ENCODE measurements at places on chromosomes 6 and 20.

GRCh38 chr20:19921284-19921793 is 95.8 kb upstream of the NAA20 start:
- DNase-seq = no peak

DNA sequence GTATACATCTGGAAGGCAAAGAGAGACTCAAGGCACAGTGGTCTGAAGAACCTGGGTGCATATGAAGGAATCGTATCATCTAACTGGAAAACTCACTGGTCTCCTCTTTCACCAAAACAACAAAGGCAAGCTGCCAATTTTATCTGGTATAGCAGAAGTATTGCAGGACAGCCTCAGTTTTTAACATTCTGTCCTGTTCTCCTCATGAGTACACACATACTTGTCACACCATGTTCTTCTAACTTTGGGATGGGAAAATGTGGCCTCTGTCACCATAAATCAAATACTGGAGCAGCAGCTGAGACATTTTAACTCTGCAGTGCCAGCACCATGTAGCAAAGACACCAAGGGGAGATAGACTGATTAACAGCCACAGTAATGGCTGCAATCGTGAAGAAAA is 199.1 kb upstream of the CNR1 start:
- DNase-seq = no peak

DNA sequence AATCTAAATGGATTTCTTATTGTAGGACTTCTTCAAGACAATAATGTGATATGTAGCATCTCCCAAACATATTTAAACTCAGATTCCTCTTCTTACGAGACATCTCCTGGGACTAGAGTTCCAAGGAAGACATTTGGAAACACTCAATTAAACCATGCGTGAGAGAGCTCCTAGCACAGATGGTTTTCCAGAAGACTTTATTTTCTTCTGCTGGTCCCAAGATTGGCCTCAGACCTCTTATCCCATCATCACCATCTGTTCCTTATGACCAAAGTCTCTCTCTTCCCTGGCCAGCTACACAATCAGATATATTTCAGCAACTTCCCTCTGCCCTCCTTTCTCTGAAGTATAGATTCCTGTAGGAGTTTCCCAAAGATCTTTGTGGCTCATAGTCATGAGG is 93.2 kb upstream of the JARID2 start:
- DNase-seq = no peak

- peak; percentile 7 for DNase-seq
These were observed 57.3 kb downstream of the AHI1 start for GRCh38 chr6:135440087-135440792.

DNA sequence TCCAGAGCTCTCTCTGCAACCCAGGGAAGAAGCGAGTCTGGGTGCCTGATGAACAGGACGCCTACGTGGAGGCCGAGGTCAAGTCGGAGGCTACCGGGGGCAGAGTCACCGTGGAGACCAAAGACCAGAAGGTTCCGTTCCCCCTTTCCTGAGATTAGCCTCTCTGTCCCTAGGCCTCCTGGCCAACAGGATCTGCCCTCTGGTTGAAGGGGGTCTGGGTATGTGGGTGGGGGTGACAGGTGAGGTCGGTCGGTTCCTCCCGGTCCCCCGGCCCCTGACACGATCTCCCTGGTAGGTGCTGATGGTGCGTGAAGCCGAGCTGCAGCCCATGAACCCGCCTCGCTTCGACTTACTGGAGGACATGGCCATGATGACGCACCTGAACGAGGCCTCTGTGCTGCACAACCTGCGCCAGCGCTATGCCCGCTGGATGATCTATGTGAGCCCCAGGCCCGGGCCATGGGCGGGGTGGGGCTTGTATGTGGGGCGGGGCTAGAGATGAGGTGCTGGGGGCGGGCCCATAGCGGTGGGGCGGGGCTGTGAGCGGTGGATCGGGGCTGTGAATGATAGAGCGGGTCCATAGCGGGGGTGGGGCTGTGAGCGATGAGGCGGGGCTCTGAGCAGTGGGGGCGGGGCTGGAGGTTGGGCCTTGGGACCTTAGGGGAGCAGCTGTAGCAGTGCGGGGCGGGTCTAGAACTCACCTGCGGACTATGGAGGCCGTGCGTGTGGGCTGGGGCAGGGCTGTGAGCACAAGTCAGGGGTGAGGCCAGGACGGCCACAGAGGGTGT is 23.9 kb downstream of the MYH7B start:
- no peak for DNase-seq

DNA sequence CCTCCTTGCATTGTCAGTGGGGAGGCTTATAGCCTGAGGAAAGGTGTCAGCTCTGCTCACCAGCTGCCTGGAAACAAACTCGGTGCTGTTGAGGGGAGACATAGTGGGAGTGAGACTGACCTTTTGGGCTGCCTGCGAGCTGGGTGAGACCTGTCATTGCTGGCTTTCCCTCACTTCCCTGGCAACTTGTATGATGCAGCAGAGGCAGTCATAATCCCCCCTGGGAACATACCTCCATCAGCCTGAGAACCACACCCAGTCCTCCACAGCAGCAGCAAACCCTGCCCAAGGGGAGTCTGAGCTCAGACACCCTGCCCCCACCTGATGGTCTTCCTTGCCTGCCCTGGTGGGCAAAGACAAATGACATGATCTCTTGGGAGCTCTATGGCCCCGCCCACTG is 521.2 kb upstream of the IMPG1 start:
- DNase-seq = no peak

GRCh38 chr20:25346349-25346748 is 44.3 kb downstream of the ABHD12 start:
- DNase-seq = no peak

GRCh38 chr6:31826793-31827285 is 699 bp upstream of the HSPA1B start:
- DNase-seq = no peak

DNA sequence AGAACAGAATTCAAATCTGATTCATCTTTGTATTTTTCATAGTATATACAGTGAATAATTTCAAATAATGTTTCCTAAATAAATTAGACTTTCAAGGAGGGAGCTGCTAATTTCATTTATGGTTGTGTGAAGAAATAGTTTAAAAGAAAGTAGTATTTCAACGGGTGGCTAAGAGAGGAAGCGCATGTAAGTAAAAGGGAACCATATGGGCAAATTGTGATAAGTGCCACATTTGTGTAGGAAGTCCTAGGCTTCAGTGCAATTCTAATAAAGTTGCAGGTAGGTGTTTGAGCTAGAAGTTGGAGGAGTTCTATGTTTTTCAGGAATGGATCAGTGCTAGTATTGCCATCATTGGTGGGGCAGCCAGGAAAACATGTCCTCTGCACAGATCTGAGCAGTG is 178.8 kb upstream of the PRDM1 start:
- DNase-seq = no peak

GRCh38 chr20:50455656-50456451 is 54.3 kb upstream of the PTPN1 start:
- DNase-seq = no peak

GRCh38 chr6:4901386-4902061 is 102.3 kb downstream of the RPP40 start:
- no peak for DNase-seq

GRCh38 chr6:135962731-135963130 is 111.2 kb downstream of the PDE7B start:
- DNase-seq = no peak

GRCh38 chr6:26311012-26311384 is 54.0 kb upstream of the BTN3A2 start:
- peak; percentile 54 for DNase-seq

DNA sequence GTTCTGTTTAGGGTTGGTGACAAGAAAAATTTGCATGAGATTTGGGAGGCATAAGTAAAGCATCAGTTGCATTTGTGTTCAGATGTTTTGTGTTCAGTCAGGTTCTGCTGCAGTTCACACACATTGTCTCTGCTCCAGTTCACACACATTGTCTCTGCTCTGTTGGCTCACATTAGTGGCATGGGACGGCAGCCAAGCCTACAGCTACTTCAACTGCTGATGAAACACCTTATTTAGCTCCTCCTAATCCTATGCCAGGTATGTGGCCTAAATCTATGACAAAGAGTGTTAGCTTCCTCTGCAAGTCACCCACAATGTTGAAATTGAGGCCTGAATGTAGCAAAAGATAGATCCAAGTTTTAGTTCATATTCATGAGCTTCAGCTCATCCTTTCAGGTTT is 278.1 kb upstream of the SYNCRIP start:
- no peak for DNase-seq

- DNase-seq = no peak
These were observed 102.2 kb downstream of the RTN4IP1 start for GRCh38 chr6:106527117-106527516.

Measured in CD4-positive, alpha-beta T cell treated with Interleukin-1 beta for 1 hour (primary cell).